Frontal cortex (tissue), 4 donors: ENCODE measurements at places on chromosomes 4 and X.
A peak's percentile ranks its signal among the peaks of the same experiment; 100 is the strongest.

DNA sequence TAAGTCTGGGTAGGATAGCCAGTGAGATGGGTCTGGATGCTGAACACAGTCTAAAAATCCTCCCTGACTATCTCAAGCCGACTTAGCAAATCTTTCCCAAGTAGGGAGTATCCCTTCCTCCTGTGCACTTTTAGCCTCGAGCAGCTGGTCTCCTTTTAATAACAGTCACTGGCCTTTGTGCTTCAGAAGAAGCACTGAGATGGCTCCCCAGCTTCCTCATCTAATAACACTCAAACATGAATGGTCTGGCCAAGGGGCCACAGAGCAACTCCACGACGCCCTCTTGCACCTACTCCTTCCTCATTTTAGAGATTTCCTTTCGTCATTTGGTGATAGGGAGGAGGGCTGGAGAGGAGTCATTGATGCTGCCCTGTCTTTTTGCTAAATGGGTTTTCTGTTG lies 78.8 kb upstream of the TMEM150C start:
- DNase-seq: no peak

DNA sequence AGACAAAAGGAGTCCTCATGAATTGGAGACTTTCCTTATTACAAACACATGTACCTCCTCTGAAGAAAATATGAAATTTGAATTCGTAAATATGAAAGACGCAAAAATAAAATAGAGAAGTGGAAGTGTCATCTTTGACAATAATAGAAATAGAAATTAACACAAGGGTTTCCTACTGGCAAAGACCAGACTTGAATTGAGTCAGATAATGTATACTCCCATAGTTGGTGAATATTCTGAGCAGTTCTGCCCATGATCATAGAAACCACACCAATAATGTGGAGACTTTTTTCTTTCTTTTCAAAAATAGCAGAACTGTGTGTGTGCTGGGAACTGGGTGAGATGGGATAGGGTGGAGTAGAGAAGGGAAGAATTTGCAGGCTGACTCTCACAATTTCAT lies 277.7 kb upstream of the TET2 start:
- no peak for DNase-seq

DNA sequence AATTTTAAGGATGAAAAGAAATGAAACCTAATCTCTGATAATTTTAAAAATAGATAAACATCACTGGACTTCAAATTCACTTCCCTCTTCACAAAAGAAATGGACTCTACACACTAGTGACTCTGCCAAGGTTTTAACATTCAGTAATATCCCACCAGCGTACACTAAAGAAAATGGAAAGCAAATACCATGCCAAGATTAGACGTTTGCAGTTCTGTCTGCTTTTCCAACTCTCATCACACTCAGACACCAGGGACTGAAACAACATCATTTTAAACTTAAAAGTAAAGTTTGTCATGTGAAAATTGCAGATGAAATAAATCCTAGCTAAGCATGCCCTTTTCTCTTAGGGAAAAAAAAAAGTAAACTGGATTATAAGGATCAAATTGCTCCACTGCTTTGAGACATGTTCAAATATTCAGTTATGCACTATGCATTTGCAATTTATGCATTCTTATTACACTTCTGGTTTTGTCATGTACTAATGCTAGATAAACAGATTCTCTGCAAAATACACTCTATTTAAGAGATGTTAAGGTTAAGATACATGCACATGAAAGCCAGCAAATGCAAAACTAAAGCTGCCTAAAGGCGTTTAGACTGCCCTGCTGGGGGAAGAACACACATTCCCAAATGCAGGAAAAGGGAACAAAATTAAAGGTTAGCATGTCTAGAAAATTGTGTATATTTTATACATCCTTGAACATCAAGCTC lies 534.4 kb upstream of the EPHA5 start:
- no peak for DNase-seq

GRCh38 chr4:81472281-81473182 lies 825 bp upstream of the RASGEF1B start:
- peak; percentile 41 for DNase-seq

- DNase-seq: no peak
Measured at GRCh38 chrX:153941336-153942252, 2.8 kb downstream of the RENBP start.

DNA sequence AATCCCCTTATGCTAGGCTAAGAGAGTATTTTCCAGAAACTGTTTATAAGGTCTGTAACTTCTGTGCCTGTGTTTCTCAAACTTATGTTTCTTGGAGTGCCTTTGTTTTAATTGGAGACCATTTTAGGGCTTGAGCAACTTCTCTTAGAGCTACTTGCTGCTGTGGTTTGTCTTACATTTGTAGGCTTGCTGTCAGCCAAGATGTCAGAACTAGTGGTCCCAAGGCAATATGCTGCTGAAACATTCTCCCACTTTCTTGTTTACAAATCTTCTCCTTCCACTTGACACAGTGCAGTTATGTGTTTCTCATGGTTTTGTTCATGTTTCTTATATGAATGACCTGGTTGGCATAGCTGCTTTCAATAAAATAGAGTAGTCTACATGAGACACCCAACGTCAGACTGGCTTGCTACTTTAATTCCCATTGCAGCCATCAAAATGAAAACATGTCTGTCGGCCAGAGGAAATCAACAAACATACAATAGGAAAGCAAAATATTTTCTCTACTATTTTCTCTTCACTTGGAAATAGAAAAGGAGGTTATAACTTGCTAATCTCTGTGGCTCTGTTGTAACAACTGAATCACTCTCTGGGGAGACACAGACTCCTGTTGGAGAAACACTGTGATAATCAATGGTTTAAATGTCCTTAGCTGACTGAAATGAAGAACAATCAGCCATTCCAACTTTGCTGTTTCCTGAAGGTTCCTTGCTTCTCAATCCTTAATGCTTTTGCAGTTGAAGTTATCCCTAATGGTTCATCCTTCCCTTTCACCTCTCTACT lies 426.4 kb downstream of the PDGFC start:
- no peak for DNase-seq
